ENCODE measurements at places on chromosomes 7 and 10.
A peak's percentile ranks its signal among the peaks of the same experiment; 100 is the strongest.

DNA sequence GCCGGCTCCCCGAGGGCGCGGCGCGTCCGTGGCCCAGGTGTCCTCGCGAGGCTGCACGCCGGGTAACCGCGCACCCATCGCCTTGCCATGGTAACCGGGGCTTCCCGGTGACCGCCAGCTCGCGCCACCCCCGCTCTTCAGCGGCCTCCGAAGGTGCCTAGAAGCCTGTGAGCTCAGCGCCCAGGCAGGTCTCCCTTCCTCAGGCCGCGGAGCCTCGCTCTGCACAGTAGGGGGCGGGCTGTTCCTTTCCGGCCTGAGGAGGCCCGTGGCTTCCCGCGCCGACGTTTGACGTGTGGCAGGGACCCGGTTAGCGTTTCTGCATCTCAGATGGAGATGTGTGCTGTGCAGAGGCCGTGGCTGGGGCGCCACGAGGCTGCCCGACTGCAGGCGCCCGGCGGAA, 117.1 kb downstream of the DYNC2I1 start:
- no peak for DNase-seq

DNA sequence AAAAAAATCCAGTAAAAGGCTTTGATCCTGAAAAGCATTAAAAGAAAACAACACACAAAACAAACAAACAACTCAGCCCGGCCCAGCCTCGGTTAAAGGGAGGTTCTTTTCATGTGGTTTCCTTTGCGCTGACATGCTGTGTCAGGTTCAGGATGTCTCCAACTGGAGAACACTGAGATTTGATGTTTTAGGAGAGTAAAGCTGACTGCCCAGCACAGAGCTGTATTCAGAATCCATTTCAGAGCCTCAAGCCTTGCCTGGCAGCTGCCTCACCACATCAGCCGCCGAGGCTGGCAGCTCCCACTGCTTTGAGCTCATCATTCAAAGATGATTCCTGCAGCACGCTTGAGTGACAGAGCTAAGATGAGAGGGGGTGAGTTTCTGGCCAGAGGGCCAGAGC, 205.8 kb upstream of the LYZL1 start:
- peak; percentile 56 for DNase-seq

- no peak for DNase-seq
These were observed 163.8 kb downstream of the GRK5 start for GRCh38 chr10:119370972-119371703.

DNA sequence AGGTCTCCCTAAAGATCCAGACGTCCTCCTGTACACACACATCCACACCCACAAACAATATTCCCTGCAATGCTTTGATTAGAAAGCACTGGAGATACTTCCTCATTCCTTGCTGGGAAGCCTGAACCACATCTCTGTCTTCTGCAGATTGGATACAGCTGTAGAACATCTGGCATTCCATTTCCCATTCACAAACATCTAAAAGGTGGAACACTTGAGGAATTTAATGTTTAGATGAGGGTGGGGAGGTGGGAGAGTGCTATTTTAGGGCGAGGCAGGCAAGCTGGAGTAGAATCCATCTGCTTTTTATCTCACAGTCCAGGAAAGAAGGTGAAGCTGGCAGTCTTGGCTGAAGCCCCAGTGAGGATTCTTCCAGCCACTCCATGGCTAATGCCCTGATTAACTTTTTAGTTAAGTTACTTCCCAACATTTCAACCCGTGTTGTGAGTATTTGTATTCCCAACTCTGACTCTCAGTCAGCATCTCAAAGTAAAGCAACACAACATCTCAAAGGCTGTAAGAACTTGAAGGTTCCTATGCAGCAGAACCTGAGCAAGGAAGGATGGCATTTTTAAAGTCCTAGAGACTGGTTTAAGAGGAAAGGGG, 46.1 kb downstream of the CYTH3 start:
- no peak for DNase-seq

DNA sequence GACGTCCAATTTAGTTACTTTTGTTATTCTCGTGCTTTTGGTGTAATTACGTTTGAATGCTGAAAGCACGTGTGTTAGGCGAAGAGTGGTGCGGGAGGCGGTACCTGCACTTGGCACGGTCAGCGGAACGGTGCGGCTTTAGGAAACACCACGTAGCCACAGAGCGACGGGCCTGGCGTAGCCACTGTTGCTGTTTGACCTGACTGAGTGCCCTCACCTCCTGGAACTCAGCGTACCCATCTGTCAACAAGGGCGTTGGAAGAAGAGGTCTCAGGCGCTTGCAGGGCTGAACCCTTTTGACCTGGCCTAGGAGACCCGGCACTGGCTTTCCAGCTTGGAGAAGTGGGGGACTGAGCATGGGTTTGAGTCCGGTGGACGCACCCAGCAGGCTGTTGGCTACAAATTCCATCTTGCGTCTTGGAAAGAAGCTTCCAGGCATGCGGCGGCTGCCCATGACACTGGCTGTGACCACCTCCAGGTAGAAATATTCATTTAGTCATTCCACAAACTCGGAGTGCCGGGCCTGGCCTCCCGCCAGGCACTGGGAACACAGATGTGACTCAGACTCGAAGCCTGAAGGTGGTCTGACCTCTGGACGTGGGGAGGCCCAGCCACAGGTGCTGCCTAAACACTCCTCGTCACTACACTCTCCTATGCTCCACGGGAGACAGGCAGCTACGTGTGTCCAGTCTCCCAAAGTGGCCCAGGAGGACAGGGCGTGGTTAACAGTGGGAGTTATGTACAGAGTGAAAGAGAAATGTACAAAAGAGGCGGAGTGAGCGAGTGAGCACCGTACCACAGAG, 22.2 kb downstream of the FAM20C start:
- DNase-seq = peak; percentile 52

- DNase-seq = no peak
These were observed 189.6 kb downstream of the CTTNBP2 start for GRCh38 chr7:117683430-117684175.

- DNase-seq = peak; percentile 29
These were observed 8.6 kb downstream of the BTBD16 start for GRCh38 chr10:122279725-122280141.

DNA sequence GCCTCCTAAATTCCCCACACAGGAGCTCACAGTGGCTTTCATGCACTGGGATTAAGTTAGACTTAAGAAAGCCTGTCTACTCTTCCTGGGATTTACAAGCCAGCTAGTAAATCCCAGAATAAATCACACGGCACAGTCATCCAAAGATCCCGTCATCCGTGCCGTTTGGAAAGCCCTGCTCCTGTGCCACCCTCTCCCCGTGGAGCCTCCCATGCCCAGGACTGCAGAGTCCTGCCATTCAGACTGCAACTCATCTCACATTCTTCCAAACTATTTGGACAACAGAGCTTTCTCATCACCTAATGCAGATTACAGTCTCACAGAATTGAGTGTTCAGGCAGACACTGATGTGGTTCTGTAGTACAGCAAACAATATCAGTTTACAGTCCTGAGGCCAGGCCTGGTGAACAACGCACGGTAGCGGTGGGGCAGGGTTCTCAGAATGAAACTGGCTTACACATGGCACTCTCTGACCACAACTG, 166.5 kb downstream of the EGFR start:
- DNase-seq = no peak

- peak; percentile 53 for DNase-seq
These were observed at the start of gene SMARCD3 for GRCh38 chr7:151248346-151249033. Gene SMARCD3 (minus strand): TSS chr7:151248694. CDS start chr7:151248562, 132 bp downstream.

DNA sequence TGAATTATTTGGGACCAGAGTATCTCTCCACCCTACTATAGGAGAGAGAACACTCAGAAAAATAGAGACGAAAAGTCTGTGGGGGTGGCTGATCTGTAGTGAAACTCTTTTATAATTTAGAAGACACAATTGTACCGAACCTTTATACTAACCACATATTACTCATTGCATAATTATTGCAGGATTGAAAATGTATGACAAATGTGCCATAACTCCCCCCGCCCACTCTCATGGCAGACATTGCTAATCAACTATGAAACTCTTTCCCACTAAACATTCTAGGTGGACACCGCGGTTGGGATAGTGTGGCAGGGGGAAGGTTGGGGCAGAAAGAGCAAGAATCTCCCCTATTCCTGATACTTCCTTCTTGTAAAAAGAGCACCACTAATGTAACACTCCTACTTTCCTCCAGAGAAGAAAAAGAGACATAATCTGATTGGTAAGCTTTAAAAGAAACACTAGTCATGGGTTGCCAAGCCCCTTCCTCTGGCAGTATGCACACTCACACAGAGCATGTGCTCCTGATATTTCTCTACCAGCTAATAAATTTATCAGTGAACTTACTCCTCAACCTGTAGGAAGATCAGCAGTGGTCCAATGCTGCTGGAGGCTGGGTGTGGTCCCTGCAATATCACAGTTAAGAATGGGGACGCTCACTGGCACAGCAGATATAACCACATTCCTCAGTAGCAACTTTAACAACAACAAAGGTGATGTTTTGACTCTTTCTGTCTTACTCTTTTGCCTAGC, 18.7 kb upstream of the ARID5B start:
- DNase-seq = no peak

GRCh38 chr10:133000648-133001047, 58.3 kb upstream of the CFAP46 start:
- no peak for DNase-seq

GRCh38 chr7:90661290-90662151, 65.4 kb downstream of the CDK14 start:
- DNase-seq = no peak

GRCh38 chr7:55438757-55439525, 73.8 kb downstream of the LANCL2 start:
- DNase-seq = no peak

DNA sequence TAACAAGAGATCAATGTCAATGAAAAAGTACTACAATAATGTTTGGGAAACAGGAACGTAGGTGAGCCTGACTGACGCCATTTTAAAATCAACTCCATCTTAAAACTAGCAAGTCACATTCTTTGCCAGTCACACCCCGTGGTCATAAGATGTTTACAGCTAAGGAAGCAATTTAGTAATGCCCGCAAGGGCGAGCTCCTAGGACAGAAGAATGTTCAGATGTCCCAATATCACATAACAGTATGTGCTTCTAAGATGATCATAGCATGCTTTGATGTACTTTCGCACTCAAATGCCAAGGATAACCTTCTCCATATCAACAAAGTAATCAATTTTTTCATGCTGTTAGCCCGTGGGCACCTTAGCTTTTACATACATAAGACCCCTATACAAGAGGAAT, 113.8 kb upstream of the EGFR start:
- no peak for DNase-seq

- DNase-seq = no peak
These were observed 7.3 kb downstream of the DMTF1 start for GRCh38 chr7:87159538-87159937.

GRCh38 chr10:6065835-6066234, 3.7 kb upstream of the IL2RA start:
- DNase-seq = no peak

DNA sequence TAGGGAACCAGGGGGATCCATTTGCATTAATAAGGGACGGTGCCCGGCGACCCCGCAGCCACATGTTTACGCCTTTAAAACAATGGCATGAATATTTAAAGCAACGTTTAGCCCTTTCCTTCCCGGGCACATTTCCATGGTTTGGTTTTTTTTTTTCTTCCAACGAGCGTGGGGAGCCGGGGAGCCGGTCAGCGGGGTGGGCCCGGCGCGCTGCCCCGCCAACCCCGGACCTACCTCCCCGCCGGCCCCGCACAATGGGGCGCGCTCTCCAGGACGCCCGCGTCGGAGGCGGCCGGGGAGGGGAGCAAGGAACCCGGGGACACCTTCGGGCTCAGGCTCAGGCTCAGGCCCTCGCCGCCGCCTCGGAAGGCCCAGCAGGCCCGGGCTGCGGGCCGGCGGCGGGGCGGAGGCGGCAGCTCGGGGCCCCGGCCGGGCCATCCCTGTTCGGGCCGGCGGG, 1.0 kb downstream of the SEPHS1 start:
- DNase-seq = no peak

- DNase-seq = no peak
These were observed 266.5 kb upstream of the HGF start for GRCh38 chr7:82036146-82036886.

- DNase-seq = peak; percentile 29
These were observed 169.2 kb downstream of the ZNF438 start for GRCh38 chr10:30862486-30862885.

- no peak for DNase-seq
These were observed 538 bp downstream of the TFAM start for GRCh38 chr10:58385784-58386112.

GRCh38 chr10:94103801-94104221, 110.1 kb downstream of the PLCE1 start:
- no peak for DNase-seq
